Spinal cord (tissue), 10 donors: ENCODE measurements at places on chromosomes 11 and 22. TPM values are rescaled to one million over a fixed set of nuclear protein-coding genes. Genes with fewer than 3 reads are reported as not detected.

- H3K36me3 ChIP-seq = no peaks in the 10 kb centered on the region
- DNase-seq = peak; percentile 36
- H3K27ac ChIP-seq = no peak overlapping the region
- peaks cover 42% of the 10 kb centered on the region for H3K27me3 ChIP-seq
- H3K4me3 ChIP-seq = peak overlapping the region; percentile 77
- peaks cover 17% of the 10 kb centered on the region for H3K4me1 ChIP-seq
These were observed 1.3 kb downstream of the BMAL1 start for GRCh38 chr11:13278609-13279486.

GRCh38 chr22:26045051-26045450, 124.2 kb upstream of the SEZ6L start:
- H3K4me3 ChIP-seq = no peak overlapping the region
- no peaks in the 10 kb centered on the region for H3K36me3 ChIP-seq
- no peaks in the 10 kb centered on the region for H3K4me1 ChIP-seq
- no peak overlapping the region for H3K27ac ChIP-seq

DNA sequence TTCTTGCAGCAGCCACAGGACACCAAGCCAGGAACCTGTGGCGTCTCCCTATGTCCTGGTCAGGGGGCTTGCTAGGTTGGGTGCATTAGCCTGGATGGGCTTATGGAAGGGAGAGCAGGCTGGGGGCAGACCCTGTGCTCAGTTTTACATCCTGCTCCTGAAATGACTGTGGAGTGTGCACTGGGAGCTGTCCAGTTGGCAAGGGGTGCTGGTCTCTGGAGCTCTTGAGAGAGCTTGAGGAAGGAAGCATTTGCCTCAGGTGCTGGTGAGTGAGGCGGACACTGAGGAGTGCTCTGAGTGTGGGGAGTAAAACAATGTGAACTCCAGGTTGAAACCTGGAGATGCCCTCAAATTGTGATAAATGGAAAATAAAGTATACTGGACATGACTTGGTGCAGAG, 3.4 kb downstream of the SCGB1D4 start:
- DNase-seq = no peak
- H3K27me3 ChIP-seq = peaks cover 5% of the 10 kb centered on the region
- no peaks in the 10 kb centered on the region for H3K4me1 ChIP-seq
- no peaks in the 10 kb centered on the region for H3K36me3 ChIP-seq

DNA sequence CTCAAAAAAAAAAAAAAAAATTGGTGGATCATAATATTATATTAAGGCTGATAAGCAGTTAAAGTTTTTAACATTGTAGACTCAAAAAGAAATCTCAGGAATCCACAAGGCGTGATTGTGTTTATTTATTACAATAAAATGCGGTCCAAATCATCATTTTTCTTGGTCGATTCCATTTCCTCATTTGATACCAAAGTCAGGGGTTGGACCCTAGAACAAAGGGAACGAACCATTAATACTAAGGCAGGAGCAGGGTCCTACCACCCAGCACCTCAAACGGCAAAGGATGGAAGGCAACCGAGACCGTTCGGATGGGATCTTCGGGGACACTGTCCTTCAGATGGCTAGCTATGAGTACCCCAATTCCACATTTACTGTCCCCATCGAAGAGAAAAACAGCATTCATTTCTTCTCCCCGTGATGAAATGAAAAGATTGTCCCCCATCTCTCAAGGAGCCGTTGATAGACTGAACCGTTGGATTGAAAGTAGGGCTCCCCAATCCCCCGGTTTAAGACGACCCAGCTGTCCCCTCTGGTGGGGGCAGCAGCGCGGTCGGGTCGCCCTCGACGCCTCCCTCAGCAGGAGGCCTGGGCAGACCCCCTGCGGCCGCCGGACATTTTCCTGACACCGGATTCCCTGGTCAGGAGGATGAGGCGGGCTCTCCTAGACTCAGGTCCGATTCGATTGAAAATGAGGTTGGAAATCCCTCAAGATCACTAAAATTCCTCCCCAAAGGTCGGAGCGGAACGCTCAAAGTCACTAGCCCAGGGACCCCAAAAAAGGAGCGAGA, 607 bp downstream of the DMC1 start:
- H3K27me3 ChIP-seq = no peaks in the 10 kb centered on the region
- no peaks in the 10 kb centered on the region for H3K36me3 ChIP-seq
- peaks cover 15% of the 10 kb centered on the region for H3K4me1 ChIP-seq
- H3K27ac ChIP-seq = peak overlapping the region; percentile 3
- H3K4me3 ChIP-seq = peak overlapping the region; percentile 81
- DNase-seq = peak; percentile 13

DNA sequence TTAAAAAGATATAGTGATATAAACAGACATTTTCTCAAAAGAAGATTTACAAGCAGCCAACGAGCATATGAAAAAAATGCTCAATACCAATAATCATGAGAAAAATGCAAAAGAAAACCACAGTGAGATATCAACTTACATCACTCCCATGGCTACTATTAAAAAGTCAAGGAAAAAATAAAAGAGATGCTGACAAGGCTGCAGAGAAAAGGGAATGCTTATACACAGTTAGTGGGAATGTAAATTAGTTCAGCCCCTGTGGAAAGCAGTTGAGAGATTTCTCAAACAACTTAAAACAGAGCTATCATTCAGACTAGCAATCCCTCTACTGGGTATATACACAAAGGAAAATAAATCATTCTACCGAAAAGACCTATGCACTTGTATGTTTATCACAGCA, 97.1 kb upstream of the CARD18 start:
- H3K27ac ChIP-seq = no peak overlapping the region
- H3K27me3 ChIP-seq = no peaks in the 10 kb centered on the region
- DNase-seq = no peak
- H3K4me1 ChIP-seq = no peaks in the 10 kb centered on the region

DNA sequence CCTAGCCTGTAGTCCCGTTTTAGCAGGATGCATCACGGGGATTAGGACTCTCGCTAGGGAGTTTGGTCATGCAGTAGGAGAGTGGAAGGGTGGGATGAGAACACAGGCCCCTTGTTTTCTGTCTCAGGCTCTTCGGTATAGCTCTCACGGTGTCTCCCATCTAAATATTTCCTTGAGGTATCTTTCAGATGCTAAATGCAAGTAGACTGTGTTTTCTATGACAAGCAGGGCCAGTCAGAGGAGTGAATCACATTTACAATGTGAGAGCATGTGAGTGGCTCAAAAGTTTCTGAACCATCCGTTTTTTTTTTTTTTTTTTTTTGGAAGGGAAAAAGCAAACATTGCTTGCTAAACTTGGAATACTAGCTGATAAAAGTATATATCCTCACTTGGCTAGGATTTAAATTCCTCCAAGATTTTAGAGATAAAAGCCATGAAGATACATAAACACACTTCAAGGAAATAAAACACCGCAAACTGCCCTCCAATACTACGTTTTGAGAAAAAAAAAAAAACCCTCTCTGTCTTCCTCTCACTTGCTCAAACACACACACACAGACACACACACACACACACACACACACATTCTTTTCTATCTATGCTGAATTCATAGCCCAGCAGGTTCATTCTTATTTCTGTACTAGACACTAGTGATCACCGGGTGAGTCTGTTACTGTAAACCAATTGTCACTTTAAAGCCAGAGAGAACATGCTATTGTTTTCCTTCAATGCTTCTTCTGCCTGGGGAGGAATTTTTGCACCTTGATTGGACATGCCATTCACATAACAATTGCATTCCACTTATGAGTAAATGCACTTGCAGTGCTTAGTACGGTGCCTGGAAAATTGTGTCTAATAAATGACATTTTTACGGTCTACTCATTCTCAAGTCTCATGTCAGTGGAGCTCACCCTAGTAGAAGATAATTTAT, 224.6 kb upstream of the CCDC90B start:
- no peak for DNase-seq
- H3K27me3 ChIP-seq = no peaks in the 10 kb centered on the region
- no peak overlapping the region for H3K4me3 ChIP-seq

DNA sequence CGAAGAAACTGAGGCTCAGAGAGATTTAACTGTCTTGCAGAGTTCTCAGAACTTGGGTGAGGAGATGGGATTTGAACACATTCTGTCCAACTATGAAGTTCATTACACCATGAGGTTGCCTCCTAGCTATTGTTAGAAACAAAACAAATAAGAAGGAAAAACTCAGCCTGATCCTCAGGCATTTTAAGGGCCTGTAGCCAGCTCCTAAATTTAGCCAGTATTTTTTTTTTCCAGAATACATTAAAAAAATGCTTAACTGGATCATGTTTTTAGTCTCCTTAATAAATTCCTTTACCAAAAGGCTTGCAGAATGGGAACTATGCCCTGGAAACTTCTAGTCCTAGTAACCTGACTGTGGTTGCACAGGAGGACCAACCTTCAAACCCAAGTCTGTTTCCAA, 212.0 kb downstream of the CSNK2A3 start:
- H3K4me1 ChIP-seq = no peaks in the 10 kb centered on the region
- H3K4me3 ChIP-seq = no peak overlapping the region
- no peaks in the 10 kb centered on the region for H3K27me3 ChIP-seq
- H3K36me3 ChIP-seq = no peaks in the 10 kb centered on the region
- no peak overlapping the region for H3K27ac ChIP-seq

DNA sequence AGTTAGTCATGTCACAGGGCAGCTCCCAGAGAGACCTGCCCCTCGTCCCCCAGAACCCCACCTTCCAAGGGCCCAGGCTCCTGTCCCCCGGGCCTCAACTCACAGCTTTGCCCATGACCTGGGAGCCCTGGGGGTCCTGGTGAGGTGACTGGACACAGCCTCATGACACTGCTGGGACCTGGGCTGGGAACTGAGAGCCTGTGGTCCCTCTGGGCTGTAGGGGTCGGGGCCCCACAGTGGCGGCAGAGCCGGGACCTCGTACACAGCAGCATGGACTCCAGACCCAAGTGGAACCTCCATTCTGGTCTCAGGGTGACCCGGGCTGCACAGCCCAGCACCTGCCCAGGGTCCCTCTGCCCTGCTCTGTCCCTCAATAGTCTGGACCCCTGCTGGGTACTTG, 6.9 kb downstream of the APOBEC3A start:
- H3K4me1 ChIP-seq = no peaks in the 10 kb centered on the region
- DNase-seq = no peak
- no peaks in the 10 kb centered on the region for H3K27me3 ChIP-seq
- no peak overlapping the region for H3K4me3 ChIP-seq

DNA sequence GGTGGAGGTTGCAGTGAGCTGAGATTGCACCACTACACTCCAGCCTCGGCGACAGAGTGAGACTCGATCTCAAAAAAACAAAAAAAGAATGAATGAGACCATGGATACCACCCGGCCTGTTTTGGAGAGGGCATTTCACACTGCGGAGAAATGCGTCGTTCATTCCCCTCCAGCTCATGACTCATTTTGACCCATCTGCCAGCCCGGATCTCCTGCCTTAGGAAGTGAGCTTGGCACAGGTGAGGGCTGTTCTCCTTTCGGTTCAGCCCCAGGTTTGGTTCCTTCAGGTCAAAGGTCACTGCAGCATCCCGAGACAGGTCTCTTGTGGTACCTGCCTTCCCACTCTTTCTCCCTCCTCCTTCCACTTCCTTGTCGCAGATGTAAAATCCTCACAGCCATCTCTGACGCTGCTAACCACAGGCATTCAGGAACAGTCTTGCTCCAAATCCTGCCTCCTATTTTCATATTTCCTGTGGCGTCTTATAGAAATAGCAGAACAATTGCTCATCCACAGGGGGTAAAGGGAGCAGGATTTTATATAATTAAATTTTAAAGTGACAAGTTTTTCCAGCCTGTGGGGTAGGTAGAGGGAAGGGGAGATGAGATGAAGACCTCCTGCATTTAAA, 517.9 kb downstream of the NTM start:
- peaks cover 25% of the 10 kb centered on the region for H3K4me1 ChIP-seq
- no peaks in the 10 kb centered on the region for H3K27me3 ChIP-seq
- peak overlapping the region; percentile 52 for H3K27ac ChIP-seq
- no peak overlapping the region for H3K4me3 ChIP-seq
- no peaks in the 10 kb centered on the region for H3K36me3 ChIP-seq
- DNase-seq = no peak

GRCh38 chr22:43110927-43111623, 525 bp downstream of the BIK start:
- H3K27me3 ChIP-seq = peaks cover 38% of the 10 kb centered on the region
- peaks cover 18% of the 10 kb centered on the region for H3K4me1 ChIP-seq
- H3K4me3 ChIP-seq = no peak overlapping the region
- no peak overlapping the region for H3K27ac ChIP-seq

DNA sequence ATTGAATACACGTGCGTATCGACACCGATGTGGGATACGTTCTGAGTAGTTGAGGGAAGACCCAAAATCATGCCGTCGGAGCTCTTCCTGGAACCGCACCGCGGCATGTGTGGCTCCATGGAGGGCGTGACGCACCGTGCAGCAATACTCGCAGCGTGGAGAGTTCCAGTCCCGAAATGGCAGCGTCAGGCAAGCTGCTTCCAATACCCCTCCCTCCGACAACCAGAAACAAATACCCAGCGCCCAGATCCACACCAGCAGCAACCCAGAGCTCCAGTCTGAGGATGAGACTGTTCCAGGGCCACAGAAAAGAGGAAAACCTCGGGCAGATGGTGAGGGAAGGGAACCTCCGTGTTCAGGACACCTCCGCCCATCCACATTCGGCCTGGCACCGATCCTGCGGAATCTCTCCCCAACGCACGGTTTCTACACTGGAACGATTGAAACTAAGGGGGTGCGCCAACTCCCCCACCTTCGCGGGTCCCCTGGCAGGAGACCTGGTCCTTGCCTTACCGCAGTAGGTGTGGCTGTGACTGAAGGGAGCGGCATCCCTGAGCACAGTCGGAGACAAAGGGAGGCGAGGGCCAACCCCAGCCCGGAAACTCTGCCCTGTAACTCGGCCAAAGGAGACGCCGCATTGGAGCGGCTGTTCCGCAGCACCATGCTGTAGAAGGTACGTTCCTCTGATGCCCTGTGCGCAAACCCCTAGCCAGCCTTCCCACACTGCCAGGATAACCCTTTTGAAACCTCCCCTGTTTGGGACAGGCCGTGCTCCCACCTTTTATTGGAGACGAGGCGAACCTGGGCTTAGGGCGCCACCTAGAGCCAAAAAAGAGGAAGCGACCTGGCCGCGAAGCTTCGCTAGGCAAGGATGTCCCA, 28.2 kb downstream of the DBX1 start:
- peaks cover 12% of the 10 kb centered on the region for H3K4me1 ChIP-seq
- peak; percentile 46 for DNase-seq
- H3K36me3 ChIP-seq = no peaks in the 10 kb centered on the region
- H3K27ac ChIP-seq = no peak overlapping the region

DNA sequence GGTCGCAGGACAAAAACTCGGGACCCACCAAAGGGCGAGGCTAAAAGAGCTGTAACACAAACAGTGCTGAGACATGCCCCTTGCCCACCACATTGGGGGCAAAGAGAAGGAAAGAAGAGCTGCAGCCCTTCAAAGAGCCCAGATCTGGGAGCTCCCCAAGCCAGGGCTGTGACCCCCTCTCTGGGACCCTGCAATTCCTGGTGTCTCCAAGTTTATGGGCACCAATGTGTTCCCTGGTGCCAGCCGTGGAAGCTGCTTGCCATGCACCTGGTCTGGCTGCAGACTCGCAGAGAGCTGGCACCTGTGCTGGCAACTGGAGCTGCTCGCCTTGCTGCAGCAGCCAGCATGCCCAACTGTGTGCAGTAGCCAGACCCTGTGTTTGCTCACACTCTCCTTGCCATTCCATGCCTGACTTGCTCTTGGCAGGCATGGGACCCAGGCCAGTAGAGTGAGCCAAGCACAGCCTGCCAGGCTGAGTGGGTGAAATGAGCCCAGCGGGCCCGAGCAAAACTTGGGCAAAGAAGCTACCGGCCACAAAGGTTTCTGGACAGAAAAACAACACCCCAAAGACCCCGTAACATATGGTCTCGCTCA, 16.0 kb downstream of the RRP8 start:
- H3K4me1 ChIP-seq = peaks cover 15% of the 10 kb centered on the region
- H3K4me3 ChIP-seq = no peak overlapping the region
- H3K27me3 ChIP-seq = no peaks in the 10 kb centered on the region
- H3K36me3 ChIP-seq = peaks cover 13% of the 10 kb centered on the region

The NELL1 gene
- 11.0 TPM for total RNA-seq

The USP2 gene
- total RNA-seq = 3.8 TPM

The TYR gene
- total RNA-seq = 0.61 TPM
